ENCODE measurements at places on chromosomes 4 and X.

- no peak for DNase-seq
Measured at GRCh38 chr4:128940971-128941370, 131.5 kb downstream of the JADE1 start.

GRCh38 chr4:128371001-128371777 is 83.6 kb upstream of the PGRMC2 start:
- no peak for DNase-seq

GRCh38 chr4:118941799-118942198 is 53.1 kb downstream of the SYNPO2 start:
- no peak for DNase-seq

DNA sequence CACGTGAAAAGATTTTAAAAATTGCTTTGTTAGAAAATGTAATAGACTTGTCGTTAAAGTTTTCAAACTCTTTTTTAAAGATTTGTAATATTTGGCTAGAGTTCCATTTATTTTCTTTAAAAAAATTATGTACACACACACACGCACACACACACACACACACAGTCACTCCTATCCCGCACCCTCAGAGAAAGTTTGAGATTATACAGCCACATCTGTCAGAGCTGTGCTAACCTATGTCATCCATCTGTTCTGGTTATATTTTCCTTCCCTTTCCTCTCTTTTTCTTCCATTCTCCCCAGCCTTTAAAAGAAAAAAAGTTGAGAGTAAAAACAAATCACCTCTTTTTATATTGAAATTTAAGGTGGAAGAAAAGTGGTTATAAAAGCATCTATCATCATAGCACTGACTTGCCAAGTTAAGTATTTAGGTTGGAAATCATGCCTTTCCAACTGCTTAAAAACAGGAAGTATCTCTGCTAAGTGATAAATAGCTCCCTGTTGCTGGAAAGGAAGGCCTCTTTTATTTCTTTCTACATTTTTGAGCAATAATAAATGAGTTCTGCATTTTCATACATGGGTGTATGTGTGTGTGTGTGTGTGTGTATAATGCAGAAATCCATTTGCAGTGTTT is 163.3 kb upstream of the SPRY1 start:
- no peak for DNase-seq

DNA sequence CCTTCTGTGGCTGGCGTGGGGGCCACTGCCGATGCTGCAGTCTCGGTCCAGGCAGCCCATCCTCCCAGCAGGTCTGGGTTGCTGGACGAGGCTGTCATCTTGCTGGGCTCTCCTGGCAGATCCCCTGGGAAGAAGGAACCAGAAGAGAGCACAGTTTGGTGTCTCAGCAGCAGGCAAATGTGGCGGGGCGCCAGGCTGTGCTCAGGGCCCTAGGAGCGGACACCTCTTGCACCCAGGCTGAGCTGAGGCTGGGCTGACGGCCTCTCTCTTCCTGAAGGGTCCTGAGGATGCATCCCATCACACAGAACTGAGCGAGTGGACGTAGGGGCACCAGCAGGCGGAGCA is 39.2 kb upstream of the CPLX1 start:
- DNase-seq, result no peak

DNA sequence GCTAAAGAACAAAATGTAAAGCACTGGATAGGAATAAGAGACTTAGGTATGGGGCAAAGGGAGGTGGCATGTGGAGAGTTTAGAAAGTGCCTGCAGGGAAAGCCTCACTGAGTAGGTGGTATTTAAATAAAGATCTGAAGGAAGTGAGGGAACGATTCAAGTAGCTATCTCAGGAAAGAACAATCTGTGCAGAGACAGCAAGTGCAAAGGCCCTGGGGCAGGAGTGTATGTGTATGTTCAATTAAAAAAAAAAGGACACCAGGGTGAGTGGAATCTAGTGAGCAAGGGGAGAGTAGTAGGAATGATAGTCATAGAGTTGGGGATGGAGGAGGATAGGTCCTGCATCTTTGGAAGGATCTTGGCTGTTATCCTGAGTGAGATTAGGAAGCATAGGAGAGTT is 779.9 kb upstream of the FTHL17 start:
- no peak for DNase-seq

DNA sequence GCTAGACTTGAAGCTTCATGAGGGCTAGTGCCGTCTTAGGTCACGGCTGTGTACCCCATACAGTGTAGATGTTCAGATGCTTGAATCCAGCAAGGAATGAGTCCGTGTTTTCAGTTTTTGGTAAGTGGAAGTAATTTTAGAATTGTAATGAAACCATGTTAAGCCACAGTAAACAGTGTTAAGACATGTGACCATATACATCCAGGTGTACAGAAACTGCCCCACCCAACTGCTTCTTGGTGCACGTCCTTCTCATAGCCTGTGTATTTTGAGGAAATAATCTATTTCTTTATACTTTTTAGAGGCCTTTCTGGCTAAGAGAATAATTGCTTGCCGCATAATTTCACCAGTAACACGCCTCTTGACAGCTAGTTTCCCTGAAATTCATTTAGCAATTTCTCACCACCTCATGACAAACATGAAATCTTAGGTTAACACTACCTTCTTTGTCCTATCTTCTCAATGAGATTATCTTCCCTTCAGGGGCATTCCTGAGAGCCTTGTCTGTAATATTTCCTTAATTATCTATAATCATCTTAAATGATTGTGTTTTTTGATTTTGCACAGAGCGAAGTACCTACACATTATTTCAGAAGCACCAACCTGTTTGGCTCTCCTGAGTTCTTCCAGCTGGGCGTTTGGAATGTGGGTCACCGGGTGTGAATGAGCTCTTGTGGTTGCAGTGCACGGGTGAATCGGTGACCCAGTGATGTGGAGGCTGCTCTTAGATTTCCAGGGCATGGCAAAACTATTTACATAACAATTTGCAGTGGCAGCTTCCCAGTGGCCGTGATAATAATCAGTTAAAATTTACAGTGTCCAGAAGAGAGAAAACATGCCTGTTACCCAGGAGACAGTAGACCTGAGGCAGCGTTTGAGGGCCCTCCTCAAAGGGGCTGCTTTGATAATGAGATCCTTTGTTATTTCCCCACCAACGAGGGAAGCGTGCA is 50.2 kb upstream of the TADA2B start:
- DNase-seq, result no peak

- no peak for DNase-seq
Measured at GRCh38 chrX:124548571-124548970, 202.2 kb downstream of the SH2D1A start.

DNA sequence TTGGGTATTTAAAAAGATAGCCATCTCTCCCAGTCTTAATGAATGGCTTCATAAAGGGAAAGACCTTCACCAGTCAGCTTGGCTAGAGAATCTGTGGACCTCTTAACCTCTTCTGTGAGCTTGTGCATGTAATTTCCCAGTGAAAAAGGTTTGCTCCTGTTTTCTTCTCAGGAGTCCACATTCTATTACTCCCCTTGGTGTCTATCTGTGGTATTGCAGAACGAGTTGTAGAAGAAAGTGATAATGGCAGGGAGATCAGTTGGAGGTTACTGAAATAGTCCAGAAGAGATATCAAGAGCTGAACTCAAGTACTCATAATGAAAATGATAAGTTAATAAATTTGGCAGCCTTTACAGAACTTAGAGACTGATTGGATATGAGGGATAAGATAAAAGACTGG is 16.5 kb upstream of the VAMP7 start:
- no peak for DNase-seq

DNA sequence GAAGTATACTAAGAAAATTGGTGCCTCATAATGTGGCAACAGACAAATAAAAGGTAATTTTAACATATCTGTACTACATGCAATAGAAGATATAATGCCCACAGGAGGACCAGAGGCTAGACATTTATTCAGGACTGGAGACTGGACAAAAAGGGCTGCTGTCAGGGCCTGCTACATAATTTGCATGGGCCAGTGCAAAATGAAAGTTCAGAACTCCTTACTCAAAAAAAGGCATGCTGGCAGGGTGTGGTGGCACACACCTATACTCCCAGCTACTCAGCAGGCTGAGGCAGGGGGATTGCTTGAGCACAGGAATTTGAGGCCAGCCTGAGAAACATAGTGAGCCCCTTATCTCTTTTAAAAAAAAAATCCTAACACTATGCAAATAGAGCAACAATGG is 12.4 kb upstream of the MAOA start:
- no peak for DNase-seq
